ENCODE measurements at places on chromosomes 16 and 17.

DNA sequence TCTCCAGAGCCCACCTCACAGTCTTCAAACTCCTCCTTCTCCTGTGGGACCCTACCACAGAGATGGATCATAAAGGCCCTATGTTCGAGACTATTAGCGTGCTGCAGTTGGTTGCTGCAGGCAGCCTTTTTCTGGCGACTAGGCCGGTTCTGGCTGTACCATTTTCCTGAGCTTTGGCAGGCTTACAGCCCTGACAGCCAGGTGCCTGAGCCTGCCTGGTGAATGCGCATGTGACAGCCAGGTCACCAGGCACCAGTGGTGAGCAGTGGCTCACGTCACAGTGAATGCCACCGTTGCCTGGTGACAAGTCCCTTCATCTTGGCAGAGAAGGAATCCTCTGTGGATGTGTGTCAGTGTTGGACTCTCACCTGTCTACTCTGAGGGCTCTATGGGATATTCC is 978.8 kb downstream of the KCNJ18 start:
- DNase-seq, result no peak

- no peak for DNase-seq
These were observed 17.5 kb downstream of the CHMP6 start for GRCh38 chr17:81009136-81009535.

- DNase-seq, result no peak
These were observed 22.4 kb upstream of the HERPUD1 start for GRCh38 chr16:56909527-56909979.

DNA sequence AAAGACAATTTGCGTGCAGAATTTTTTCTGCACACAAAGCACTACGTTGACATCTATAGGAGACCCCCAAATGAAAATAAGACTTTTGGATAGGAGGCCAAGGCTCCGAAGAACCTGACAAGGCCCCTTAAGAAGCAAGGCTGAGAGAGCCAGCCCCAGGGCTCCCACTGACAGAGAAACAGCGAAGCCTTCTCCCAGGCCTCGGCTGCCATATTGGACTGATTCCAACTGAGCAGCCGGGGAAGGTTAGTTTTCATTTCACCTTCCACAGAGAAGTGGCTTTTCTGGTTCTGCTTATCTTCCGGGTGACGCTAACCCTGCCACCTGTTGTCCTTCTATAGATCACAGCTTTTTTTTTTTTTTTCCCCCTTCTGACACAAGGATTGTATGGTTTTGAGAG is 356.7 kb downstream of the SOX9 start:
- no peak for DNase-seq

- no peak for DNase-seq
These were observed 299.3 kb upstream of the XYLT1 start for GRCh38 chr16:17770104-17770503.

- DNase-seq, result no peak
These were observed 1.0 kb downstream of the TSPOAP1 start for GRCh38 chr17:58327363-58328194.

GRCh38 chr17:15255713-15256454 is 9.2 kb downstream of the PMP22 start:
- DNase-seq, result no peak

GRCh38 chr16:49835161-49835777 is 20.6 kb downstream of the ZNF423 start:
- no peak for DNase-seq

GRCh38 chr17:47857551-47858455 is 6.8 kb upstream of the SP6 start:
- no peak for DNase-seq

DNA sequence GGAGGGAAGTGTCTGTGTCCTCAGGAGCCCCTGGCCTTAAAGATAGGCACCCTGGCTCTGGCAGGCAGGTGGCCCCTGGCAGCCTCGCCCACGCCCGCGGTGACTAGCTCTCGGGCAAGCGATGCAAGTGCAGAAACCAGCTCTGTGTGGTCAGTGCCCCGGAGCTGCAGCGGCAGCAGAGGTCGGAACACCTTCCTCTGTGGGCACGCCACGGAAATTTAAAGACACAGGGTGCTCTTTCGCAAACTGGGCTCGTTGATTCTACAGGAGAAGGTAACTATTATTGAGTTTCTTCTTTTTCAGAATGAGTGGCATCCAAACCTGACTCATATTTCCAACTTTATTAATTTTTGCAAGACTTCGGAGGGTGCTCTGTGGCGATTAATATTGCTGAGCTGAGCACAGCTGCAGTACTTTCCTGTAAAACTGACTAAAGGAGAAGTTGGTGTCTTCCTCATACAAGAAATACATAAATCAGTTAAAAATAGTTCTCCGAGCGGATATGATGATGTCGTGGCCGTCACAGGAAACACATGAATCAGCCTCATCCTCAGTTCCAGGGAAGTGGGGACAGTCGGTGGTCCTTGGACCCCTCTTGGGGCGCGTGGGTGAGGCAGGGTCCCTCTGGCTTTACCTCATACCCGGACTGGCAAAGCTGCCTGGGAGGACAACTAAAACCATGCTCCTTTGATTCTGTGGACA is 120.2 kb downstream of the METRNL start:
- peak; percentile 80 for DNase-seq

- no peak for DNase-seq
These were observed 11.9 kb downstream of the MAPT start for GRCh38 chr17:45906237-45906636.

- DNase-seq, result no peak
These were observed 548 bp downstream of the TBX2 start for GRCh38 chr17:61400066-61400716.
